ENCODE measurements at places on chromosomes 2 and 18.

- DNase-seq, result no peak
Observed at GRCh38 chr2:141041281-141041680, 1089.5 kb downstream of the LRP1B start.

DNA sequence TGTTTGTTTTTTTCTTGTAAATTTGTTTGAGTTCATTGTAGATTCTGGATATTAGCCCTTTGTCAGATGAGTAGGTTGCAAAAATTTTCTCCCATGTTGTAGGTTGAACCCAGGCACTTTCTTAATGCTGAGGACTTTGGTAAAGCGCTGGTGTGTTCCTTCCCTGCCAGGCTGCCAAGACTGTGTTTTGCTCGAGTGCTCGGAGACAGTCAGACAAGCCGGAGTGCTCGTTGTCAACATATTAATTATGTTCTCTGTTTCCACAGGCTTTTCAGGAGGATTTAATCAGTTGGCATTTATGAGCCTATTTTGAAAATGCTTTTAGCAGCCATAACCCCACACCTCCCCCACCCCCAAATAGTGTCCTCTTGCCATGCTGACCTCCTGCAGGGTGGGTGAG is 6.4 kb downstream of the MTCL1 start:
- no peak for DNase-seq

DNA sequence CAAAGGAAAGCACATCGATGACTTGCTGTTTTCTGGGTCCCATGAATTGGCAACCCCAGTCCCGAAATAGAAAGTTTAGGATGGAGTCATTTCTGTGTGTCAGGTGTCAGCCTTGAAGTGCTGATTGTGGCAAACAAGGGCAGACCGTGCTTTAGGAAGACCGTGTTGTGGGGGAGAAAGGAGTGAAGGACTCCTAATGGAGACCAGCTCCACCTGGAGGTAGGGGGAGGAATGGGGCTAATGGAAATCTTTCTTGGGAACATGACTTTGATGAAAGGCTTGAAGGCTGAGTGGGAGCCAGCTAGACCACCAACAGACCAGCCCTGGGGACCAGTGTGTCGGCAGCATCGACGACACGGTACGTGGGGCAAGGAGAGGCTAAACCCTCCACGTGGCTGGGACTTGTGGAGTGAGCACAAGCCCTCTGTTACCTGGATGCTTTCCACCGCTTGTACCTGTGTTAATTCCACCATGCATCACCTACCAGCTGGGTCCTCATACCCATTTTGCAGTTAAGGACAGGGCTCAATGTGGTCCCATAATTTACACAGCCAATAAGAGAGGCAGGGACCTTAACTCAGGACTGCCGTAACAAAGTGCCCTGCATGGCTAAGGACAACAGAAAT is 104.2 kb downstream of the SH3BP4 start:
- DNase-seq, result no peak

- no peak for DNase-seq
Observed at GRCh38 chr2:239115616-239116015, 267.7 kb downstream of the TWIST2 start.

GRCh38 chr2:101328474-101329007 is 20.0 kb upstream of the RNF149 start:
- DNase-seq, result peak; percentile 89

- no peak for DNase-seq
Observed at GRCh38 chr2:37780387-37780676, 108.9 kb upstream of the CDC42EP3 start.

DNA sequence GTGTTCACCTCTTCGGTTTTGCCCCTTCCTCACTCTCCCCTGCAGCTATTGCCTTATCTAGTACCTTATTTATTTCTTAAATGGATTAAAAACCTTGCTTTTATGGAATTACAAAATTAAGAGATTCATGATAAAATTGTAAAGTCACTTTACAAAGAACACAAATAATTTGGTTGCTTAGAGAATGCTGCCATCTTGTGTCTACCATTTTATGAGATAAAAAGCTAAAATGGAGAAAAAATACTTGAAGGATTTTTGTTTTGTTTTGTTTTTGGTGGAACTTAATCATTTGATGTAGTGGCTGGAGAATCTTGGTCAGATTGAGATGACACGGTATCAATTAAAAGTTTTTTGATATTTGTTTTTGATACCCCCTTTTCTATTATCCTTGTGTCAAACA is 69.6 kb downstream of the R3HDM1 start:
- no peak for DNase-seq

GRCh38 chr2:100437751-100438150 is 20.3 kb upstream of the CHST10 start:
- DNase-seq, result no peak

DNA sequence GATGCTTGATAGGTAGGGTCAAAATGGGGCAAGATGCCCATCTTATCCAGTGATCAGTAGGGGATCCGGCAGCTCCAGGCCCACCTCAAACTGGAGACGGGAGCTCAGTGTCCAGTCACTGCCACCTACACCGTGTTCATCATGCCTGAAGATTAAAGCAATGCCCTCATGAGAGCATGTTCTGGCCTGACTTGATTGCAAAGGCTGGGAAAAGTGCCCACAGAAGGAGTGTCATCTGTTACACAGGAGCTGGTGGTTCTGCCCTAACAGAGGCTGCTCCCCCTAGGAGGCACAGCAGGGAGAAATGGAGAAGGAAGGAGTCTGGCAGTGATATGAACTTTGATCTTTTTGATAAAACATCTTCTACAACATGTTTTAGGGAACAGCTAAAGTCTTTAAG is 92.3 kb downstream of the CCBE1 start:
- no peak for DNase-seq

DNA sequence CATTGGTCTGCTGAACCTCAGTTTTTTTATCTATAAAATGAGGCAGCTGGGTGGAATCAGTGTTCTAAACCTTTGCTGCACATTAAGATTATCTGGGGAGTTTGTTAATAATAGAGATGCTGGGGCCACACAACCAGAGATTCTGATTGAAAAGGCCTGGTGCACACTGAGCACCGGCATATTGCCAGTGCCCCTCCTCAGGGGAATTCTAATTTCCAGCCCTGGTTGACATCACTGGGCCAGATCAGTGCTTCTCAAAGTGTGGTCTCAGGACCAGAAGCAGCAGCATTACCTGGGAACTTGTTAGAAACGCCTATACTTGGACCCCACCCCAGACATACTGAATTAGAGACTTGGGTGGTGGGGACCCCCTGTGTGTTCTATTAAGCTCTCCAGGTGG is 112.5 kb downstream of the SETBP1 start:
- no peak for DNase-seq

GRCh38 chr18:59446012-59446411 is 86.9 kb upstream of the LMAN1 start:
- no peak for DNase-seq

- DNase-seq, result no peak
Observed at GRCh38 chr2:58428096-58429013, 187.2 kb upstream of the FANCL start.

DNA sequence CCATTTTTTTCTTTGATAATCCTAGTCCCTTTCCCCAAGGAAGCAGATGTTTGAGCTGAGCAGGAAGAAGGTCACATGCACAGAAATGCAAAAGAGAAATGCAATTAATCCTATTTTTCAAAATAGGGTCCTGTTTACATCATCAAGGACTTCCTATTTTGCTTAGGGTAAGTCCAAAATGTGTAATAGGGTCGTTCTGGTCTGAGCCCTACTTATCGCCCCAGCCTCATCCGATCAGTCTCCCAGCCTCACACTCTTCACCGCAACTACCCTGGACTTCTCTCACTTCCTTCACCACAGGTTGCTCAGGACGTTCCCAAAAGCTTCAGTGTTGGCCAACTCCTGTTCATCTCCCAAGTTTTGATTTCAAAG is 32.8 kb downstream of the FOSL2 start:
- no peak for DNase-seq

GRCh38 chr2:174076975-174077374 is 111.8 kb upstream of the SP3 start:
- no peak for DNase-seq

GRCh38 chr2:54579682-54580620 is 123.8 kb downstream of the SPTBN1 start:
- no peak for DNase-seq

GRCh38 chr2:81093031-81093430 is 788.5 kb upstream of the LRRTM1 start:
- no peak for DNase-seq

- DNase-seq, result no peak
Observed at GRCh38 chr2:241126771-241127202, 22.5 kb downstream of the PASK start.

DNA sequence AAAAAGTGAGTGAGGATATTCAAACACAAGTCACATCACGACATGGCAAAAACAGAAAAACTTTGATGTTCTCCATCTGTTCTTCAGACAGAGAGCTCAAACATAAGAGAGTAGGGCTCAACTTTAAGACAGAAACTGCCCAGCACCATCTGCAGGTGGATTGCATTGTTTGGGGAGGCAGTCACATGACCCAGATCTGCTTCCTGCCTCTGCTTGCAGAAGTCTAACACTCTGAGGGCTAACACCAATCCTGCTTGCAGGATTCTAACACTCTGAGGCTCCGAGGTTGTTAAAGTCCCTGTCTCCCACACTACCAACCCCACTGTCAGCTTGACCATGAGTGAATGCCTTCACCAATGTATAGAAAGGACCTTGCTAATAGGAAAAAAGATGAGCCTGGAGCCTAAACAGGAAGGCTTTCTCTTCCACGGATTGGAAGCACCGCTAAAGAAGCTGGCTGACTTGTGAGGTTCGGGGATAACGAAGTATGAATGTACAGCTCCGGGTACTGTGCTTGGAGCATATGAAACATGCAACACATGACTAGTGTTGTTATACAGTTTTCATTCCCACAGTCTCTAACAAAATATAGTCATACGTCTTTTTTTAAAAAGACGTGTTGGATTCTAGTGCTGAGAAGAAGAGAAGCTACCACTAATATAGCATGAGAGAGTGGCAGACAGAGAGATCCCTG is 176.6 kb upstream of the CREB1 start:
- no peak for DNase-seq

- no peak for DNase-seq
Observed at GRCh38 chr18:75625966-75626365, 198.5 kb upstream of the SMIM21 start.

- DNase-seq, result no peak
Observed at GRCh38 chr2:125710561-125710960, 945.4 kb upstream of the GYPC start.

GRCh38 chr2:111221701-111222100 is 101.0 kb downstream of the BCL2L11 start:
- no peak for DNase-seq

DNA sequence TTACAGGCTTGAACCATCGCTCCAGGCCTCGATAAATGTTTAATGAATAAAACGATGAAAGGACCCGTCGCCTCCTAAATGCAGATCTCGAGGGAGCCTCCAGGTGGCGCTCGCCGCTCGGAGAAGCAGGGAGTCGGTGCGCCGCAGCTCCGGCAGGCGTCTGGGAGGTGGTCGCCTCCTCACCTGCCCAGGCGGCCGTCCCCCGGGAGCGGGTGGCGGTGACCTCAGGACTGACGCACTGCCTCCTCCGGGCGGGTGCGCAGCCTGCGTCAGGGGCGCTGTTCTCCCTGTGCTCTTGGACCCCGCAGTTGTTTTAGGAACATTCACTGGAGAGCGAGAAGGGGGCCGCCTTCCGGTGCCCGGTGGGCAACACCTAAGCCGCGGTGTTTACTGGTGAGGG is 38.6 kb upstream of the POLE4 start:
- no peak for DNase-seq

GRCh38 chr2:154600927-154601494 is 97.5 kb upstream of the KCNJ3 start:
- DNase-seq, result no peak

DNA sequence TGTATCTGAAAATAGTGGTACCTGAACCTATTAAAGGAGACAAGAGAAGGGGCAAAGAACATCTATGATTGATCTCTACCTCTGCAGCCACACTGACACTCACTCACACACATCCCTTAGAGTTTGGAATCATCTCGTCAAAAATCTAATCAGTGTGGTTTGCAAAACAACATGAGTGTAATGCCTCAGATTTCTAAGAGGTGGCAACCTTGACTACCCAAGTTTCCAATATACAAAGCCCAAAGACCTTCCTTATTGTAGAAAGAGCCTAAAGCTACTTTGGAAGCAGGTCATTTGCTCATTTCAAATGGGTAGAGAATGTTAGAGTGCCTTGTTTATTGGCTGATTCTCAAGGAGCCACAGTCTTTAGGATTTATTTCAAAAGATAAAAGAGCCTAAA is 444.9 kb downstream of the ARHGAP15 start:
- DNase-seq, result no peak

DNA sequence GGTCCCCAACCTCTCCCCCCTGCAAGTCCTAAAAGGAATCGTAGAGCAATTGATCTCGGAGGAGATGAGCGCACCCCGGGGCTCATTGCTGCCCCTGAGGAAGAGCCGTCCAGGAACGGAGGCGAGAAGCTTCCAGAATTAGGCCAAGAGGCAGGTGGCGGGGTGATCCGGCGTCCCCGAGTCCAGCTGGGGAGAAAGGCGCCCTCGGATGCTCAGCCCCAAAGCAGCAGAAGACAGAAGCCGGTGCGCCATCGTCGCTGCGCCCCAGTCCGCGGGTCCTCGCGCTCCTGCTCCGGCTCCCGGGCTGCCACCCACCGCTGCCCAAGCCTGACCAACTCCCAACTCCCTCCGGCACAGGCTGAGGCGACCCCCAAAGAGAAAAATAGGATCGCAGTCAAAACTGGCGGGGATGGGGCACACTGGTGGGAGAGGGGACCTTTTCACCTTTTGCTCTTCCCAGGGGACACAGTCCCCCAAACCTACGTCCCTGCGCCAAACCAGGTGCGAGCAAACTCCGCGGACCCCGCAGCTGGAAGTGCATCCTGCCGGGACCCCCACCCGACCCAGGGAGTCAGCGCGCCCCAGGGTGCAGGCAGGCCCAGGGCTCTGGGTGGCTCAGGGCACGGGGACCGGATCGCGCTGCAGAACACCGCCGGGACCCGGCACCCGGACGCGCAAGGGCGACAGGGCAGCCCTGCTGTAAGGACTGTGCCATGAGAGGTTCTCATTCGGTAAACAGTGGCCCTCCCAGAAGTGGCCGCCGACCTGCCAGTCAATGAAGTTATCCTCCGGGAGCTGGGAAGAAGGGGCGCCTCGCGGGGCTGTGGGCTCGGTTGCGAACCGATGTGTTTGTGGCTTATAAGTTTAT is 8.4 kb upstream of the MEIS1 start:
- no peak for DNase-seq

GRCh38 chr2:10419553-10420257 is 28.4 kb downstream of the ODC1 start:
- no peak for DNase-seq

DNA sequence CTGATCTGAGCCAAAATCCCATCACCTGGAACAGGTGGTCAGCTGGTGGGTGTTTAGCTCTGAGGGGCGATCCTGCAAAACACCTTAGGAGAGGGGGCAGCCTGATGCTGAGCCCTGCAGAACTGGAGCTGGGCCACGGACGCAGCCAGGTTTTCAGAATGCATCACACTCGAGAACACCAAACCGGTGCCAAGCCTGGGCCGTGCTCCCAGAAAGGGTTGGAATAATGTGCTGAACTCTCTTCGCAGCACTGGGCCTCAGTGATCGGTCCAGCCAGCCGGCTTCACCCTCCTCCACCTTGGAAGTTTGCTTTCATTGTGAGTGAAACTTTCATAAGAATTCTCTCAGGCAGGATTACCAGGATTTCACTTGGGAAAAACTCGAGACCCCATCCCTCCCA is 56.5 kb upstream of the TTC39C start:
- DNase-seq, result no peak

GRCh38 chr2:104413890-104414289 is 440.0 kb upstream of the POU3F3 start:
- DNase-seq, result no peak
